Naive thymus-derived CD8-positive, alpha-beta T cell (primary cell): ENCODE measurements at places on chromosomes 4 and X.

DNA sequence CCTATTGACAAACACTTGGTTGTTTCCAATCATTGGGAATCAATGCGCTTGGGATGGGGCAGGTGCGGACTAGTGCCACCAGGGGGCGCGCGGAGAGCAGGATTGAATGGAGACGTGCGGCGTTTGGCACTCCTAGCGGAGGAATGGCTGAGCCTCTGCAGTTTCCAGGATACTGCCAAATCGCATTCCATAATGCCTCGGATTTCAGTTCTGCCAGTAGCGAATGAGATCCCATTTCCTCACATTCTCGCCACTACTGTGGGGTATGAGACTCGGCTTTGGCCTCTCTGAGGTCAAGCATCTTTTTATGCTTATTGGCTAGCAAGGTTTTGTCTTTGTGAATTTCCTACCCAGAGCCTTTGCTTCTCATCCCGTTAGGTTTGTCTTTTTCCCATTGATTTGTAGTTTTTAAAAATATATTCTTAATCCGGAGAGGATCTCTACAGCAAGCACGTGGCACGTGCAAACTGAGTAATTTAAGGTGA, 28.7 kb downstream of the CLDN34 start:
- DNase-seq: peak; percentile 76

DNA sequence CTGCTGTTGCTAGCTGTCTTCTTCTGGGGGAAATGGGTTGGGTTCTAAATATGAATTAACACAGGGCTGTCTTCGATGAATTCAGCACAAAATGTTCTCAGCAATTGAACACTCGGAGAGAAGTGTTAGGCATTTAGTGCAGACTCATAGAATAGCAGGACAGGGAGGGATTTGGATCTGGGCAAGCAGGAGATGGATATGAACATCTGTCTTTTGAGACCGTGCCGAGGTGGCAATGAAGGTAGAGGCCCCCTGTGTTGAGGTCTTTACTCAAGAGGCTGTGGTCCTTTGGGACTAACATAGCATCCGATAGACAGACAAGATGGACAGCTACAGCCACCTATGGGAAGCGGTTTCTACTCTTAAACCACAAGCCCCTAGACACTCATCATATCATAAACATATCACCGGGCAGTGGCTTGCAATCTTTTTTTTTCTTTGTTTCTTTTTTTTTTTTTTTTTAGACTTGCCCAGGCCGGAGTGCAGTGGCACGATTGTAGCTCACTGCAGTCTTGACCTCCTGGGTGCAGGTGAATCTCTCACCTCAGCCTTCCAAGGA, 6.7 kb downstream of the CD99 start:
- no peak for DNase-seq

DNA sequence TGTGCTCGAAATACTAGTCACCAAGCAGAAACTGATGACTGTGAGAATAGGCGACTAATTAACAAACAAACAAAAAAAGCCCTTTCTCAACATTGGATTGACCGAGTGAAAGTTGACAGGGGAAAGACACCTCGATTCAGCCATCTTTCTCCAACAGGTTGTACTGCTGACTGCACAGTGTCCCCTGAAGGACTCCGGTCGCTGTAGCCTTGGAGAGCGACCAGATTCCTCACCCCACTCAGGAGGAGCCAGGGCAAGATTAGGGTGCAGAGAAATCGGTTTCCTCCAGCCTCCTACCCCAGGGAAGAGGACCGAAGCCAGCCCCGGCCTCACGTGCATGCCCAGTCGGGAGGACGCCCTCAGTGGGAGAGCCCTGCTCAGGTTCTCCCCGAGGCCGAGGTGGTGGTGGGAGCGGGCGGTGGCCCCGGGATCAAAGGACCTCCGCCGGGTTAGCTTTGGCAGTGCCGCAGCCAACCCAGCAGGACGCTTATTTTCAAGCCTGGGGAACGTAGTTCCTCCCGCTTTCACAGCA, 1.1 kb upstream of the RAP1GDS1 start:
- DNase-seq: no peak

DNA sequence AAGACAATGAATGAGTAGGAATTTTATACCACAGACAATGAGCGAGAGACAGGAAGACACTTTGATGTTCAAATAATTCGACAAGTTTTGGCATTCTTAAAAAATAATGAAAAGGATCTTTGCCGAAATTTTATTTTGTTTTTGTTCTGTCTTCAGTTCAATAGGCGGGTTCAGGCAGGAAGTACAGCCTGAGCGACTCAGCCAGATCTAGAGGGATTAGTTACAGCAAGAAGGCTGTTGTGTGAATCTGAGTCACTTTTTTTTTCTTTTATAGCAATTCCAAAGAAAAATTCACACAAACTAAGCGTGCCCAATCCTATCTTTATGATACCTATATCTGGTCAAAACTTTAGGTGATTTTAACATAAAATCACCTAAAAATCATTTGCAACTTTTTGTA, 505.4 kb upstream of the FAM241A start:
- no peak for DNase-seq

DNA sequence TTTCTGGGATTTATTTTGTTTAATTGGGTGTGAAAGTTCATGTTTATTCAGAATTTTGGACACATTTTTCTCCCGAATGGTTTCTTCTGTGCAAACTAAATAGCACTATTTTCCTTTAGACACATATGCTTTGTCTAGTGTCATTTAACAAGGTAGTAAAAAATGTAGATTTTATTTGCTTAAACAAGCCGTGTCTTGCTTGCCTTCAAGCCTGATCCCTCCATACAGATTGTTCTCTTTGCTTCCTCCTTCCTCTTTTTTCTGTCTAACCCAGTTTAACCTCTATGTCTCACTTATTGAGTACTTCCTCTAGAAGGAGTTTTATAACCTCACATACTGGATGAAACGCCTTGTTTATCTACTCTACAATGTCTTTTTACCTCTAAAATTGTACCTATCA, 211.8 kb downstream of the NPFFR2 start:
- DNase-seq: no peak

DNA sequence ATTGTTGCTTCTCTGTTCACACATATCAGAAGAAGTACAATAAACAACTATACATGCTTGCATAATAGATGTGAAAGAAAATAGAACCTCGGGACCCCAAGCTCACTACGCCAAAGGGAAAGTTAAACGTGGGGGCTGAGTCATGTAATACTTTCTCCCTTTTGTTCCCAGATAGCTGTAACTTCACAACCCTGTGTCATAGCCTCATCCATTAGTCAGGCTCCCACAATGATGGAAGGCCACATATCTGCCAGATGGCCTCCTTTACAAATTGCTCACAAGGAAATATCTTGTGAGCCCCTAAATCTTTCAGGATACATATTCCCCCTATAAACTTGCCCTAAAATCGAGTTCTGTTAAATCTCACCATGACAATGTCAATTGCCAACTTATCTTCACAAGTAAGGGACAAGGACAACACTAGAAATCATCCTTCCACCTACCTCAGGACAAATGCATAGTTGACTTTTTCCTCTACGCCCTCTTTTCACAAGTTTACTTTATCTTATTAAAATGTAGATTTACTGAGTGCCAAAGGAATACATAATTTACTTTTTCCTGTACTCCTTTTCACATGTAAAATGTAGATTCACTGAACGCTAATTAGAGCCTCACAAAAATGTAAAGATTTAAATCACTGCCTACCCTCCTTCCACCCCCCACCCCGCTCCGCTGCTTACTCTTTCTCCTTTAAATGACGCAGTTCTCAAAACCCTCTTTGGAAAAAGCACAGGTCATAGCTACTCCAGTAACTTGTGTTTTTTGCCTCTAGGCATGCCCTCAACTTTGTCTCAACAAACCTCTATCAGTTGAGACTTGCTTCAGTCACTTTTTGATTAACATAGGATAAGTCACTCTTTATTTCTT, 477.1 kb downstream of the DTHD1 start:
- no peak for DNase-seq

DNA sequence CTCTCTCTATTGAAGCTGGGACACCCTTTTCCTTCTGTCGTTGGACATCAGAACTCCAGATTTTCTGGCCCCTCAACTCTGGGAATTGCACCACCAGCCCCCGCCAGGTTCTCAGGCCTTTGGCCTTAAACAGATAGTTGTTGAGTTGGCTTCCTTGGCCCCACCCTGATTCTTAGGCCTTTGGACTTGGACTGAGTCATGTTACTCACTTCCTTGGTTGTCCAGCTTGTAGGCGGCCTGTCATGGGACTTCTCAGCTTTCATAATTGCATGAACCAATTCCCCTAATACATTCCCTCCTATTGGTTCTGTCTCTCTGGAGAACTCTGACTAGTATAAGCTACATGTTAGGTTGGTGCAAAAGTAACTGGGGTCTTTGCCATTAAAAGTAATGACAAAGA, 195.7 kb downstream of the GPAT3 start:
- DNase-seq: no peak

GRCh38 chr4:41748571-41749475, at the start of gene PHOX2B:
Gene PHOX2B, minus strand, starts transcription at chr4:41748725. Its CDS starts 115 bp downstream, at chr4:41748610.
- no peak for DNase-seq

- DNase-seq: no peak
These were observed 1372.4 kb downstream of the C4orf33 start for GRCh38 chr4:130468340-130468739.

DNA sequence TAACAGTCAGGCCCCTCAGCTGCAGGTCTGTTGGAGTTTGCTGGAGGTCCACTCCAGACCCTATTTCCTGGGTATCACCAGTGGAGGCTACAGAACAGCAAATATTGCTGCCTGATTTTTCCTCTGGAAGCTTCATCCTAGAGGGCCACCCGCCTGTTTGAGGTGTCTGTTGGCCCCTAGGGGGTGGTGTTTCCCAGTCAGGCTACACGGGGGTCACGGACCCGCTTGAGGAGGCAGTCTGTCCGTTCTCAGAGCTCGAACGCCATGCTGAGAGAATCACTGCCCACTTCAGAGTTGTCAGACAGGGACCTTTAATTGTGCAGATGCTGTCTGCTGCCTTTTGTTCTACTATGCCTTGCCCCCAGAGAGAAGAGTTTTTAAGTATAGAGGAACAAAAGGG, 160.8 kb downstream of the DKK2 start:
- no peak for DNase-seq

DNA sequence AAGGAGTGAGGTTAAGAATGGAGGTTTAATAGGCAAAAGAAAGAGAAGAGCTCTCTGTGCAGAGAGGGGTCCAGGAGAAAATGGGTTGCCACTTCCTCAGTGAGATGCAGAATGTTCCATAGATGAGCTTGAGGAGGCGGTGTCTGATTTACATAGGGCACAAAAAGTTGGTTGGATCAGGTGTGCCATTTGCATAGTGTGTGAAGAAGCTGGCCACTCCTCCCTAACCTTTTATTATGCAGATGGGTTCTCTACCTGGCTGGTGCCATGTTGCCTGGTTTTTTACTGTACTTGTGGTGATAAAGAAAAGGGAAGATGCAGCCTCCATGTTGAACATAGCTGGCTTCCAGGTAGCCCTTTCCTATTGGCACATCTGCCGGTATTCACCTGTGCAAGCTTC, 27.3 kb downstream of the SUPT20HL1 start:
- DNase-seq: no peak

- peak; percentile 81 for DNase-seq
These were observed 3.3 kb downstream of the KLF3 start for GRCh38 chr4:38667085-38667893.

DNA sequence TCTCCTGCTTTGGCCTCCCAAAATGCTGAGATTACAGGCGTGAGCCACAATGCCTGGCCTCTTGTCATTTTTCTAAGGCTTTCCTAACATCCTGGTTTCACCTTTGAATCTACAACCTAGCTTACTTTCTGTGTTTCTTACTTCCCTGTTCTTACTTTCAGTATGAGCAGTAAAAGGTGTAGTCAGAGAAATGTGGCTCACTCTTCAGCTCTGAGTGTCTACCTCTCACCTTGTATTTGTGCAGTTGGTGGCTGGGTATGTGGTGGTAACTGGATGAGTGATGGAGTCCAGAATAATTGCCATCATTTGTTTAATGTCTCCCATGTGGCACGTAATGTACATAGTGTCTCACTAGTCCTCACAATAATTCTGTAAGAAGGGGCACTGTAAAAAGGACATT, 19.1 kb upstream of the CXCL11 start:
- DNase-seq: no peak

DNA sequence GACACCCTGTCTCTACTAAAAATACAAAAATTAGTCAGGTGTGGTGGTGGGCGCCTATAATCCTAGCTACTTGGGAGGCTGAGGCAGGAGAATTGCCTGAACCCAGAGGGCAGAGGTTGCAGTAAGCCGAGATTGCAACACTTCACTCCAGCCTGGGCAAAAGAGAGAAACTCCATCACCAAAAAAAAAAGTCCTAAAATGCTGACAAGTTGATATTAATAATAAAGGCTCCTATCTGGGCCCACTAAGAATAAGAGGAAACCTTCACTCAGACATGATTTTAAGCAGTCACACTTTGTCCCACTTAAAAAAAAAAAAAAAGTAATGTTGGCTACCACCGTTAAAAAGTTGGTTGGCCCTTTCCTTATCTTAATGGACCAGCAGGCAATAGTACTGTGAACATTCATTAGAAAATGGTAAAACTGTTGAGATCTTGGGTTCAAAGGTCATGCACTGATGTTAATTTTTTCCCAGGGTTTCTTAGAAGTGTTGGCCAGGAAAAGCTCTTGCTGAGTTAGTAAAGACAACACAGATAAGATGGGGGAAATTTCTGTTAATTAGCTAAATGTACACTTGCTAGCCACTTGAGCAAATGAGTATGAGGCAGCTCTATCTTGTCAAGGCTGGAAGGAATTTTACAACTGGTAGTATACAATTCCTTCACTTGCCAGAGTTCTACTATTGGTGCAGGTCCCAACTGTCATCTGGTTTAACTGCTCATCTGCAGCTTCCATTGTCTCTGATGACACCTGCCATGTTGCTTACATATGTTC, 43.6 kb upstream of the BMP2K start:
- DNase-seq: no peak

- no peak for DNase-seq
These were observed 1676.8 kb upstream of the PCDH7 start for GRCh38 chr4:29043411-29043810.

GRCh38 chrX:38036466-38036865, 30.1 kb downstream of the SYTL5 start:
- DNase-seq: no peak

- no peak for DNase-seq
These were observed 637 bp downstream of the MAMLD1 start for GRCh38 chrX:150363561-150364346.
